GM12892 (cell line): ENCODE measurements at places on chromosomes 5 and 9.

DNA sequence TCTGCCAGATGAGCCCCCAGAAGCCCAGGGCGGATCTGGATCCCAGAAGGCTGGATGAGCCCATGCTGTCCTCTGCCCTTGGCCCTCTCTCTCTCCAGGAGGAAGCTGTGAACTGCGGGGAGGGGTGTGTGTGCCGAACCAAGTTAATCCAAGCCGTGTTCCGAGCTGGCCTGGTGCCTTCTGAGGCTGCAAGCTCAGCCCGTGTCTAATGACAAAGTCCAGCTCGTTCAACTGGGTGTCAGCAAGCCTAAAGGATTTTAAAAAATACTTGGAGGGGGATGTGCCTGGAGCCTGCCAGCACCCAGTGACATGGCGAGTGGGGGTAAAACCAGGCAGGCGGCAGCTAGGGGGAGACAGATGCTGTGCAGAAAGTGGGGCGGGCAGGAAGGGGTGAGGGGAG, 8.0 kb downstream of the STC2 start:
- no peak for DNase-seq

DNA sequence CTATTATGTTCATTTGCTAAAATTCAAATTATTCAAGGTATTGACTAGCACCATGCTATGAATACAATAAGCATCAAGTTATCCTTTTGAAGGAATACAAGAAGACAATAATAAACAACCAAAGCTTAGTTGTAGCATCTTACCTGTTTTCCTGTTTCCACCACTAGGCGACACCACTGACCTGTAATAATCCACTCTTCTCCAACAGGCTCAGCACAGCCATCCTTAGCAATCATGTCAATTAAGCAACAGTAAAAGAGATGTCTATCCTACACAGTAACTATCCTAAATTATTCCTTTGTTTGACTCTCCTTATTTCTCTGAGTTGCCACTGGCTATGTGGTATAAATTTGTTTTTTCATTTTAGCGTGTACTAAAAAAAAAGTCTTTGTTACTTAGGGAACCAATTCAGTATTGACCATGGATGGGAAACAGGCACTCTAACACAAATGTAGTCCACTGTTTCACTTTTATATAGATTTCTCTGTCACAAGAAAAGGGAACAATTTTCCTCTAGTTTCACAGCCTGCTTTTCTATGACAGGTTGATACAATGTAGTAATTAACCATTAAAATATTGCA, 46.2 kb downstream of the PCA3 start:
- no peak for DNase-seq

DNA sequence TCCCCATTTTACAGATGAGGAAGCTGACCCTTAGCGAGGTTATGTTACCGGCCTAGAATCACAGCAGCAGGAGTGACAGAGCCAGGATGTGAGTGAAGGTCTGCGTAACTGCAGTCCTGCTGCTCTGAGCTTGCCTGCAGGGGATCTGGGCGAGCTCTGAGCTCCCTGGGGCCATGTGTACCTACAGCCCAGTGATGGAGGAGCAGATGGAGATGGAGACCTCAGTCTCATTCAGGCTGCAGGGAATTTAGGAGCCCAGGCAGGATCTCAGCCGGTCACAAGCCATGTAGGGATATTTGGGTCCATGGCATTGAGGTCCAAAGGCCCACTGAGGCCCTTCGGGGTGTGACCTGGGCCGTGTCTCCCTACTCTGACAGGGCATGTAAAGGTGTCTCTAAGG, 170.6 kb downstream of the CACNA1B start:
- DNase-seq: no peak

- DNase-seq: no peak
Observed at GRCh38 chr5:4847766-4848165, 292.4 kb upstream of the ADAMTS16 start.

DNA sequence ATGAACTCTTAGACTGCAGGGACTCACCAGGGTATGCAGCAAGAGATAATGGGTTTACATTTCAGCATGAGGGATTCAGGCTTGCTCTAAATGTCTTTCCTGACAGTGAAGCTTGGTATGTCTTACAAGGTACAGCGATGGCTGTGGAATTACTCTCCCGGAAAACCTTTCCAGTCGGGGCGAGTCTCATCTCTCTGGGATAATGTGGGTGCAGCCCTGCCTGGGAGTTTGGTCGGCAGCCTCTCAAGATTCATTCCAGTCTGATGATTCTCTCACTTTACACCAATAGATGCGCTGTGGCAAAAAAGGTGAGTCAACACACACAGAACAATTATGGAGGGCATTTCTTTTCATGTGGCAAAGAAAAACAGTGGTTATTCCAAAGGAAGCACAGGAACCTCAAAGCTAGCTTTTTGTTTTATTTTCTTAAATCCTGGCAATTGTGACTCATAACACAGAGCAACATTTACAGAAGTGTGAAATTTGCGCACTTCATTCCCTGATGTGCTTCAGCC, 190.3 kb downstream of the DCP2 start:
- DNase-seq: no peak

DNA sequence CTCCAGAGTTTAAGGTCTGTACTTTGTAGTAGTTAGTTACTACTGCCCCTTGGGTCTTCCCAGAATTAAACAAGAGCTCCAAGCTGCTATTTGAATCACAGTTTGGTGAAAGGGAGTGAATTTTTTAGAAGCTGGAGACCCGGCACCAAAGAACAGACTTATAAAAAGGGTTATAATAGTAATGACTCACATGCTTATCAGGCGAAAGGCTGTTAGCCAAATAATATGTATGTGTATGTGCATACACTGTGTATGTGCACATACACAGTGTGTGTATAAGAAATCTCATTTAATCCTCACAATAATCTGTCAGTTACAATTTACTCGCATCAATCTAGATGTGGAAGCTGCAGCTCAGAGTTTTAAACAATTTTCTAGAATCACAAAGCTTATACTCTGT, 59.5 kb upstream of the ITGA1 start:
- DNase-seq: no peak

DNA sequence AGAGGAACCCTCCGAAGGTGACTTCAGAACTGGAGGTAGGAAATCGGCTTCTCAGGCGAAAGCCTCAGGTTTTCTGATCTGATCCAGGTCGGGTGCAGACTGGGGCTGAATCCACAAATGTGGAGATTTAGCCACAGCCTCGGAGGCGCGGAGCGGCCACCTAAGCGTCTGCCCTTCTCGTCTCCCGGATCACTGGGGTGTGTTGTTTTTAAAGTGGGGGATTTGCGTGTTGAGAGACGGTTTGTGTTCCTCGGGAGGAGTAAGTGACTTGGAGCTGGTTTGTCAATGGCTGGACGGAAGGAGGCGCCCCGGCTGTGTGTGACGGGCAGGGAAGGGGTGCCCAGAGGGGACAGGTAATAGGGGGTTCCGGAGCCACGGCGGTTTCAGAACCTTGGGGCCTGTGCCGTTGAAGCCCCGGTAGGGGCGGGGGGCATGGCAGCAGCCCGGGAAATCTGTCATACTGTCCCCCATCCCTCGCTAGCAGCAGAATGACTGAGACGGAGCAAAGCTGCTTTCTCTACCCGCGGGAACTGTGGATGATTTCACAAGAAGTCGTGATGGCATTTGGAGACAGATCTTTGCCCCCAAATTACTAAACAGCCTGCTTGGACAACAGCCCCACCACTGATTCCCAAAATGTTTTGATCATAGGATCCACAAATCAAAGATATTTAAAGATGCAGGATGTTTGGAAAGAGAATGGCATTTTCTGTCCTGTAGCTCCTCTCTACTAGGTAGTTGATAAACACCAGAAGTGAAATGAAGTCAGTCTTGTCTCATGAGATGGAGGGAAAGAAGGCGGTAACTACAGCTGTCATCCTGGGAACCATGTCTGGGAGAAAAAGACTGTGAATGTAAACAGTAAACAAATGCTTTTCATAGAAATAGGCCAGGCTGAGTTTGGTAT, 216.5 kb downstream of the PDZD2 start:
- no peak for DNase-seq

- DNase-seq: peak; percentile 32
Observed at GRCh38 chr5:76351577-76351976, 51.5 kb upstream of the IQGAP2 start.

- DNase-seq: no peak
Observed at GRCh38 chr5:132750471-132751230, 3.4 kb downstream of the CCNI2 start.

- no peak for DNase-seq
Observed at GRCh38 chr9:18947892-18948339, 85.1 kb downstream of the SAXO1 start.

- no peak for DNase-seq
Observed at GRCh38 chr5:66151491-66151890, 7.4 kb downstream of the SREK1 start.

DNA sequence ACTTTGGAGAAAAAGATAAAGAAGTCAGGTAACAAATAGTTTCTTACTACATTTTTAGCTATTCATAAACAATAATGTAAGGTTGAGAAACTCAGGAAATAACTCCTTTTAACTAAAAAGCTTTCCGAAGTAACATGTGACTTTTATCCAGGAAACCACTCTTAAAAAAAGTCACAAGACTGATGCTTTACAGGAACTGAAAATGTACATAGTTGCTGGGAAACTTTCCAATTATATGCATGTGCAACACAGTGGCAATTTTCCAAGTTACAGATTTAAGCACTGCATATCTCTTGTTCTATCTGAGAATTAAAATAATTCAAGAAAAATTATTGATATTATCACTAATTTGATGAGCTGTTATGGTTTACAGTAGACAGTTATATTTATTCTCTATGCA, 105.2 kb downstream of the CDH10 start:
- no peak for DNase-seq

DNA sequence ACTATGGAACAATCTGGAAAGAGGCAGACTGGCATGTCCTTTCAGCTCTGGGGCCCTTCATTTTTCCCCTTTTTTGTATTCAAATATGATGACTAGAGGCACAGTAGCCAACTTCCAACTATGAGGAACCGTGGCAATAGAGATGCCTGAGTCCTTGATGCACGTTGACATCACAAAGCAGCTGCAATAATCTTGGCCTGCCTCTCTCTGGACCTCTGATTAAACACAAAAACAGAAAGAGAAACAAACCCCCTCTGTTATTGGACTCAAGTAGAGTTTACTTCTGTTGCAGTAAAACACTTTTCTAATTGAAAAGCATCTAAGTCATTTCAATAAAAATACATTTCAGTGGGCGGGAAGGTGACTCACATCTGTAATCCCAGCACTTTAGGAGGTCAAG, 122.2 kb upstream of the GRAMD2B start:
- no peak for DNase-seq

GRCh38 chr9:69376651-69377050, 51.6 kb downstream of the ENTREP1 start:
- no peak for DNase-seq

GRCh38 chr9:30058463-30058862, 2326.0 kb upstream of the ACO1 start:
- DNase-seq: no peak
